ENCODE measurements at places on chromosomes 11 and 22.
A peak's percentile ranks its signal among the peaks of the same experiment; 100 is the strongest.

- DNase-seq: no peak
Observed at GRCh38 chr11:13238879-13239514, 38.6 kb upstream of the BMAL1 start.

GRCh38 chr22:43561415-43562178 lies 149.8 kb downstream of the MPPED1 start:
- DNase-seq: no peak

- peak; percentile 82 for DNase-seq
Observed at GRCh38 chr11:122038543-122038942, 77.5 kb downstream of the BLID start.

GRCh38 chr11:130118636-130119387 lies 40.8 kb upstream of the ST14 start:
- DNase-seq: no peak

DNA sequence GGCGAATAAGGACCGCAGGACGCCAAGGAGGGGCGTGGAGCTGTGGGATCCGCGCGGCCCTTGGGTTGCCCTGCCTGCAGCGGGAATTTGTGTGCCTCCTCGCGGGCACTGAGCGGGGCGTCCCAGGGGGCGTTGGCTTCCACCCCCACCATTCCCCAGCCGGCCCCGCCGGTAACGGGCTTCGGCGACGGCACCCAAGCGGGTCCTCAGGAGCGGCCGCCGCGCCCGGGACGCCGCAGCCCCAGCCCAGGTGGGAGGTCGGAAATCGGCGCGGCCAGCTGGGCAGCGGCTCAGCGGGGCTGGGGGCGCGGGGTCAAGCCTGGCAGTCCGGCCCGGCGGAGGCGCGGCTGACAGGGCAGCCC lies 320 bp downstream of the CLTCL1 start:
- DNase-seq: no peak

- no peak for DNase-seq
Observed at GRCh38 chr11:104275992-104276391, 112.0 kb upstream of the PDGFD start.

GRCh38 chr11:121715405-121715804 lies 262.6 kb upstream of the SORL1-AS1 start:
- DNase-seq: no peak

DNA sequence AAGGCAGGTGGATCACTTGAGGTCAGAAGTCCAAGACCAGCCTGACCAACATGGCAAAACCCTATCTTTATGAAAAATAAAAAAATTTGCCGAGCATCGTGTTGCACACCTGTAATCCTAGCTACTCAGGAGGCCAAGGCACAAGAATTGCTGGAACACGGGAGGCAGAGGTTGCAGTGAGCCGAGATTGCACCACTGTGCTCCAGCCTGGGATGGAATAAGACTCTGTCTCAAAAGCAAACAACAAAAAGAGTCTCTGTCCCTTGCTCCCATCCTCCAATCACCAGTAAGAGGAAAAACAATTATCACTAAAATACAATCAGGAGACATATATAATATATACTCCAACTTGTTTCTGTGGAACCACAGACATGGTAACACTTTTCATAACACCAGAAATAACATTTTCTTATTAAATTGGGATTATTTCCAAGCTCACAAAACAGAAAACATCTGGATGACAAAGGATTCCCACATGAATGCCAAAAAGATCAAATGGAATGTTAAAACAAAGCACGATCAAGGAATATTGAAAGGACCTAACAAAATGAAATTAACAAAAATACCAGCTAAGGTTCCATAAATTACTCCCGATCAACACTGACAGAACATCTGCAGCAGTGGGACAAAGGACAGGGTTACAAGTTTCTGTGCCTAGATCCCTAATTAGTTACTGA lies 15.2 kb downstream of the FCHSD2 start:
- DNase-seq: no peak

DNA sequence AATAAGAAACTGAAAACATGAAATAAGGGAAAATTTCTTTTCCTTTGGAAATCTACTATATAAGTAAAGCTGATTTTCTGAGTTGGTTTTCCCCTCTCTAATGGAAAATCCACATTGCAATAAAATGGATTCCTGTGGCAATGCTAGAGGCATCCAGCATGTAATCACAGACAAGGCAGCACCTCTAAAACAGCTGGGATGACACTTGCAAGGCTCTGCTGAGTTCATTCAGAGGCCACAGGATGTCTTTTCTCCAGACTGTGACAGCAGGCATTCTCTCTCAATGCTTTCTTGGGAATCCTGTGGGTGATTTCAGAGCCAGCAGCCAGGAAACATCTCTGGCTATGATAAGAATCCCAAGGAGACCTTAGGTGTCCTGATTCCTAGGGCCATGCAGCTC lies 201.3 kb upstream of the BLID start:
- peak; percentile 74 for DNase-seq

DNA sequence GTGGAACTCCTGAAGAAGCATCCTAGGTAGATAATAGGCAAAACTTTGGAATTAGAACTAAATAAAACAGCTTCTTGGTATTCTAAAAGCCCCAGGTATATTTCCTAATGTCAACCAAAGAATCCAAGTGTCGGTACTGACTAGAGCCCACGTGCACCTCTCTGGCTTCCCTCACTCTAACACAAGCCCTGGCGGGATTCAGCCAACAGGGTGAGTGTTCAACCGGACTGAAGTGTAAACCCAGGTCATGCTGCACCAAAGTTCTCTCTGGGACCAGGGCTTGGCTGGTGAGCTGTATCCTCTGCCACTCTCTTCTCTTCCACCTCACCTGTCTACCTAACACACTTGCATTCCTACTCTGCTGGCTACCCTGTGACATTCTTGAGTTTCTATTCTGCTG lies 40.1 kb downstream of the USP28 start:
- no peak for DNase-seq

Data from non-pigmented ciliary epithelial cell (primary cell).